Activated CD4-positive, alpha-beta T cell treated with anti-CD3 and anti-CD28 coated beads, Interleukin-2, amount 50 U/mL, for 24 hours (primary cell): ENCODE measurements at places on chromosomes 5 and 9.

DNA sequence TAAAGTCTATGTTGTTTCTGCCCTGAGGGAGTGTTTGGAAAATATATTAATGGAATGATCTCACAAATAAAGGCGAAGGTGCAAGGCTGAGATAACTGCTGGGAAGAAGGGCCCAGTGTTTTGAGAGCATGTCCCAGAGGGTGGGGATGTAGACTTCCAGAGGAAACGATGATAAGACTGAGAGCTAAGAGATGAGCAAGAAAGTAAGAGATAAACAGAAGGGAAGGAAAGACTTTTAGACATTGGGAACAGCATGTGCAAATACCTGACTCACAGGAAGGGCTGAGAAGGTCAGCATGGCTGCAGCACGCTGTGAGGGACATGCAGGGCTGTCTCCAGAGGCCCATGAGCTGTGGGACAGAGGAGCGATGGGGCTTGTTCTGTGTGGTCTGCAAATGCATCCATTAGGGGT is 19.9 kb upstream of the ADRB2 start:
- no peak for DNase-seq

- DNase-seq, result no peak
Measured at GRCh38 chr5:307794-308579, 13.5 kb upstream of the AHRR start.

- DNase-seq, result no peak
Measured at GRCh38 chr5:172944741-172945140, 14.5 kb upstream of the RPL26L1 start.

DNA sequence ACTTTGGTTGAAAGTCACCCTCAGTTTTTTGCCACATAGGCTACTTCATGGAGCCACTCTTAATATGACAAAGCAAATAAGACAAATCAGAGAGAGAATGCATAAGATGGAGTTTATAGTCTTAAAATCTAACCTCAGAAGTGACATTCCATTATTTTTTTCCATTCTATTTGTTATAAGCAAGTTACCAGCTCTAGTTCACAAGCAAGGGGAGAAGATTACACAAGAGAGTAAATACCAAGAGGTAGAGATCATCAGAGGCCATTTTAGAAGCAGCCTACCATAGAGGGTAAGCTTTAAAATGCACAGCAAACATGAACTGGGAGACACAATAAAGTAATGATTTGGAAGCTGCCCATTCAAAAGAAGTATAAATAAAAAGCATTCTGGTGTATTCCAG is 651.3 kb upstream of the MEF2C start:
- no peak for DNase-seq

DNA sequence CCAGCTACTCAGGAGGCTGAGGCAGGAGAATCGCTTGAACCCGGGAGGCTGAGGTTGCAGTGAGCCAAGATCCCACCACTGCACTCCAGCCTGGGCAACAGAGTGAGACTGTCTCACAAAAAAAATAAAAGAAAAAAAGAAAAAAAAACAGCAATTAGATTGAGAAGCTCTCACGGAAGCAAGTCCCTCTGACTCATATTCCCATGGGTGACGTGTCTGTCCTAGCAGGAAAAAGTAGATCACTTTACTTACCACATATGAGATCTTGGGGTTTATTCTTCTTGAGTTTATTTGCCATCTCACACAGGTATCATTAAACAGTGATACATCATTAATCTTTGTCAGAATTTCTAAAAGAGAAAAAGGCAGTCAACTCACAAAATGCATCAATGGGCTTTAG is 62.6 kb downstream of the SUSD1 start:
- DNase-seq, result no peak

DNA sequence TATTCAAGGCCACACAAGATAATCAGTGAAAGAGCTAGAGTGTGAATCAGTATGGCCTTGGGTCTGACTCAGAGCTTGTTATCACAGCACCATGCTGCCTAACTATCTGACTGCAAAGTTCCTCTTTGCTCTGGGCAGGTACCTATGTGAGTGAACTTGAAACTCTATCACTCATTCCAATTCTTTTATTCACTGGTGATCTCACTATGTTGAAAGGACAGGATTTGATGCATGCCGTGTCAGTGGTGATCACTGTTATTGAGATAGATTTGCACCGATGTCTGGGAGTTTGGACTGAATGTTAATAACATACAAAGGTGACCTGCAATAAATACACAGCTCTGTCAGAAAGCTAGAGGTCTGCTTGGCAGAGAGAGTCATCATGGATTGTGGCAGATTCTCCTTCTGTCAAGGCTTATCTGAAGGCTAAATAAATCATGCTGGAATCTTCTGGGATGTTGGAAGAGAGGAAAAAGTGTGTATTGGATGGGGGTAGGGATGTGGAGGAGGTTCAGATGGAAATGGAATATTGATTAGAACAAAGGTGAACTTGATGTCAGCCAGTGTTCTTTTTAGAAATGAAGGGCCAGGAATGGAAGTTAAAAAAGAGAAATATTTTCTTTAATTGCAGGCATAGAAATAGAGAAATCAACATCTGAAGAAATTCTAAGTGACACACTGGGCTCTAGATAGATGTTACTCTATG is 91.8 kb upstream of the TNC start:
- peak; percentile 0 for DNase-seq

DNA sequence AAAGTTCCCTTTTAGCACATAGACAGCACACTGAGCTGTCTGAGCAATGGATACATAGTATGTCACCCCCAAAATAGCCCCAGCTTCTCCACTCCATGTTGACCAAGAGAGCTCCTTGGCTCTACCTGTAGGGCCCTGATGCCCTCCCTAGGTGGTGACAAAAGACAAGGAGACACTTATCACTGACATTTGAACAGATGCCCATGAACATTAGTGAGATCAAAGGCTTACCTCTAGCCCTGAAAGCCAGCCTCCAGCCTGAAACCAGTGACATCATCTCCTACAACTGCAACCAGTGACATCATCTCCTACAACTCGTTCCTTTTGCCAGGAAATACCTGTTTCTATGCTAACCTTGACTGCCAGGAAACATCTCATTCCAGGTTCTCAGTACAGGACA is 122.7 kb downstream of the FSTL4 start:
- no peak for DNase-seq

DNA sequence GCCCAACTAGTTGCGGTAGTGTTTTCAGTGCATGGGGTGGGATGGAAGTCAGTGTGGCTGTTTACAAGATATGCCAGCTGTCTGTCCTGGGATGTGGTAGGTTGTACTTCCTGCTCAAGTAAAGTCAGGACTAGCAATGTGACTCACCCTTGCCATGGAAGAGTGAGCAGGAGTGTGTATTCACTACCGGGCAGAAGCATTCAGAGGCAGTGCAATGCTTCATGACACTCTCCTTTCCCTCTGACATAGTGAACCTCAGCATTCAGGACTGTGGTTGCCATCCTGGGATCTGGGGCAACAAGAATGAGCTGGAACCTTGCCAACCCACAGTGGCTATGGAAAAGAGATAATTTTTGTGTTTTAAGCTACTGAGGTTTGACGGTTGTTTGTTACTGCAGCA is 68.9 kb downstream of the BOD1 start:
- DNase-seq, result no peak

DNA sequence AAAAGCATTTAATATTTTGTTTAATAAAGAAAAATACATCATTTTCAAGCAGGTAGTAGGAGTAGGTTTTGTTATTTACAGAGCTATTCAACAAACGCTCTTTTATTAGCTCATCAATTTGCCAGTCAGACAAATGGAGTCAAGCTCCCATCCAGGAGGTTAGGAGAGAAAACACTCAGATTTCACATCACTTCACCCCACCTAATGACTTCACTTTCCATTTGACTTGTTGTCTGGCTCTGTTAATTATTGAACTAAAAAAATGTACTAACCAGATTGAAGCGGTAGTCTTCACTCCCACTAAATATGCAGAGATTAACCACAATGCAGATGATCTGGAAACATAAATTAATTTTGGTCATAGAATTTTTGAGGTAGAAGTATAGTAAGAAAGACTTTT is 193.6 kb upstream of the VCAN start:
- no peak for DNase-seq

DNA sequence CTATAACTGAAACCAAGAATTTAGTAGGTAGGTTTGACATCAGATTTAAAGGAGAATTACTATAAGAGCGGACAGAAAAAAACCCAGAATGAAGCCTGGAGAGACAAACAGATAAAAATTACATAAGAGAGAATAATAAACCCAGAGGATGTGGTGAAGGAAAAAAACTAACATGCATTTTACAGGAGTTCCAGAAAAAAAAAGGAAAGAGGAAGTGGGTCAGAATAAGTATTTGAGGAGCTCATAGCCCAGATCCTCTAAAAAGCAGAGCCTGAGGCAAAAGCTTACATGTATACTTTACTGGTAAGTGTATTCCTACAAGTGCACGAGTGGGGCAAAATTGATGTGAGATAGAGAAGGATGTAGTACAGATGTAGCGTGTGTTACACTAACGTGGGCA is 43.1 kb upstream of the NAA35 start:
- DNase-seq, result no peak

GRCh38 chr9:2389404-2389803 is 232.2 kb upstream of the VLDLR start:
- DNase-seq, result no peak

DNA sequence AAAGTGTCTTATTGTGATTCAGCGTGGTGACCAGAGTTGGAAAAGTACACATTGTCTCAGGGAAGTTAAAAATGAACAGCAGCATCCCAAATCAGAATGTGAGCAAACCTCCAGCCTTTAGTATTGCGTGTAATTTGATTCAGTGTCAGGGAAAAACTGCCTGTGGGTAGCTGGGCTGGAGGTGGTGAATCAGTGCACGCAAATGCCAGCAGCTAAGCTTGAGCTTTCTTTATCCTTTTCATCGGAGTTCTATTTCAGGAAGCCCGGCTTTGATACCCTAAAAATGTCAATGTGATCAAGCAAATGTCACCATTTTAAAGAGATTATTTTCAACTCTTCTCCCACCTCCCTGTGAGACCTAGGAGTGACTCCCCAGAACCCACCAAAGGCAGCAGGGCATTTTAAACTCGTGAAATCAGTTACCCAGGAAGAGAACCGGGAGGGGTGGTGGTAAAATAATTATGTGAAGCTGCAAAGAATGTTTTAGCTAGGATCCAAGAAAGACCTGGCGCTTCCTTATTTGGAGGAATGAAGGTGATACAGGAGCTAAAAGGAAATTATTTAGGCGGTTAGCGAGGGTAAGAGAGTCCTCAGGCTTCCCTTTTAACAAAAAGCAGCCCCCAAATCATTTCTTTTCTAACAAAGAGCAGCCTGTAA is 25.7 kb upstream of the C5orf47 start:
- no peak for DNase-seq

DNA sequence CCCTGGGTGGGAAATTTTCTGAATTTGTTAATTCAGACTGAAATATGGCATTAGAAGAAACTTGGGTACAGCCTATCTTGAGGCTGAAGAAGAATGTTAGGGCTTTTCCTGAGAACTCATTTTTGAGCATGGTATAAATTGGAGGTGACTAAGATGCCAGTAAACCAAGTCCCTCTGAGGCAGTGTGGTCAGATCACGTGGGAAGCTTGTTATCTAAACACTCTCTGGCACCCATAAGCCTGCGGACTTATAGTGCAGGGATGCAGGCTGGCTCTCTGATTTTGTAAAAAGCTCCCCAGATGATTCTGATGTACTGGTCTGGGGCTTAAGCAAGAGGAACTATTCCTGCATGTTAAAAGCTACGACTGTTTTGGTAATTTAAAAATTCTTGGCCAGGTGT is 34.3 kb downstream of the MTMR12 start:
- no peak for DNase-seq

DNA sequence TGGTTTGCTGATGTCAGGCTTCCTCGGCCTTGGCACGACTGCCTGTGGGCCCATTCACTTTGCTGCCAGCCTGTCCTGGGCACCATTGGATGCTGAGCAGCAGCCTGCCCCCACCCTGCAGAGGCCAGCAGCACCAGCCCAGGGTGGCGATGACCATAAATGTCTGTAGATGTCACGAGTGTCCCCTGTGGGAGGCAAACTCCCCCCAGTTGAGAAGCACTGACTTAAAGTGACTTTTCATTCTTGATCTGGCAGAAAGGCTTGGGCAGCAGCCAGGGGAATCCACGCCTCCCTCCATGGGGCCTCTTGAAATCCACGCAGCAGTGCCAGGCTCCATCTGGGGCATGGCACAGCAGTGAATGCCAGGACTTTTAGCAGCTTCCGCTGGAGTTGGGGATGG is 21.8 kb downstream of the IRX4 start:
- no peak for DNase-seq

DNA sequence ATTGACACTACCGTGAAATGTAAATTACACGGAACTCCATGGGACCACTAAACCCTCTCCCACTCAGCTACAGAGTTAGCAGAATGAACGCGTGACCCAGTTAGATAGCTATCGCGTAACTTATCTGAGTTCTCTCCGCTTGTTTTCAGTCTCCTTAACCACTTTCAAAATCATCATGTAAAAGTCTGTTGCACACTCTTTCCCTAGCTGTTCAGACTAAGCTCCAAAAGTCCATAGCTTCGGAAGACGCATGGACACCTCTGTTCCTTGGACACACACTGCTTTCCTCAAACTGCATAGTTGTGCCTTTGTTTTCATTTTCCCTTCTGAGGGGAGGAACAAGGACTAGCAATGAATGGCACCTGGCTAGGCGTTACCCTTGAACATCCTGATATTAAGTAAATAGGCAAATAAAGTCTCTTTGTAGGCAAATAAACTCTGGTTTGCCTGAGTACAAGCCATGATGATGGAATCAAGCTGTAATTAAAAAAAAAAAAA is 83.3 kb downstream of the DAPK1 start:
- no peak for DNase-seq

DNA sequence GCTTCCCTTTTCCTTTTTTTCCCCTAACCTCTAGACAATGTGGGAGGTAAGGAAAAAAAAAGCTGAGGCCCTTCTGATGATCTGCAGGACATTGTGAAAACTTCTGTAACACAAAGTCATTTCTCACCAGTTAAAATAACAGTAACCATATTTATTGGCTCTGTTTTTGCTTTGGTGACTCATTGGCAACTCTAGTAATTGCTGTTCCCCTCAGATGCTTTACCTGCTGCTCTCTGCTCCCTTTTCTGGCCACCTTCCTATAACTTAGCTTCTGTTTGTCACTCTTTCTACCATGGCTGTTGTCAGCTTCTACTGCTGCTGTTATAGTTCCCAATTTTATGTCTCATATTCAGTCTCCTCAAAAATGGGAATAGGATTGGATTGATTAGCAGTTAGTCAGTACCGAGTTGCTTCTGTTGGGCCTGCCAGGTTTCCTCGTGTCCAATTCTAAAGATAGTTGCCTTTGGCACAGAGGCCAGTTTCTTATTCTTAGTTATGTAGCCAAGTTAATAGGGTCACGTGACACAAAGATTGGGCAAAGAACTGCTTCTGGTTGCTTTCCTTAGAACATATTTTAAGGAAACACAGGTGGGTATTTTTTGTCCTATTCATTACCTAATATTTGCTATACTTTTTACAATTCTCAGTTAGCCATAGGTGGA is 16.8 kb downstream of the SCAMP1 start:
- no peak for DNase-seq
